Activated CD4-positive, alpha-beta T cell treated with anti-CD3 and anti-CD28 coated beads for 36 hours (primary cell): ENCODE measurements at places on chromosomes 13 and 19. TPM values are rescaled to one million over a fixed set of nuclear protein-coding genes. Genes with fewer than 3 reads are reported as not detected.

DNA sequence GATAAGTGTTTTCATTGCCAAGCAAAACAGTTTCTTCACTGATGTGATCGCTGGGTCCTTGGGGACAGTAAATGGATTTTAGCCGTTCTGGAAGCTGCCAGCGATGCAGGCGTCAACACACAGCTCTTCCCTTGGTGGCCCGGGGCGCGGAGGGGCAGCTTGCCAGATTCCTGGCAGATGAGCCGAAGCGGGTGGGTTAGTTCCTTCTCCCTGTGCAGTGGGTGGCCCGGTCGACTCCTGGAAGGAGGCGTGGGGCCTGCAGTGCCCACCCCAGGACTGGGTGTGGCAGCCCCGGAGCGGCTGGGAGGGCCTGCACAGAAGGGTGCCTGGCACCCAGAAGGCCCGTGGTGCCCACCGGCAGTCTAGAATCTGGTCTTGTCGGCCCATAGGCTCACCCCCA, 69.0 kb downstream of the KDM4B start:
- H3K4me1 ChIP-seq, result no peaks in the 10 kb centered on the region
- peaks cover 2% of the 10 kb centered on the region for H3K36me3 ChIP-seq
- H3K4me3 ChIP-seq, result no peak overlapping the region
- H3K27ac ChIP-seq, result no peak overlapping the region
- no peaks in the 10 kb centered on the region for H3K27me3 ChIP-seq
- DNase-seq, result no peak

DNA sequence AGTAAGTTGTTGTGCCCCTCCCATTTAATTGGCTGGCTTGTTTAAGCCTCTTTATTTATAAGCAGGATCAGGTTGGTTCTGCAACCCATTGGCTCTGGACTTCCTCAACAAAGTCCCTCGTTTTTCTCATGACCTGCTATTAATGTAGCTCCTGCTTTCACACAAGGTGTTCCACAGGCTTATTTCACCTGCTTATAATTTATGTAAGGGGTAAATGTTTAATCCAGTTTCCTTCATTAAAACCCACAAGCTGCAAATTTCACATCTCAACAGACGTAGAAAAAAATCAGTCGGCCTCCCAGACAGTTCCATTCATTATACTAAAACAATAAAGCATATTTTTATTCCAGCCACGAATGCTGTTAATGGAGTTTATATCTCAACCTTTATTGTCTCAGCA, 86.1 kb downstream of the TBC1D4 start:
- H3K36me3 ChIP-seq, result no peaks in the 10 kb centered on the region
- no peak overlapping the region for H3K4me3 ChIP-seq
- no peak for DNase-seq
- H3K4me1 ChIP-seq, result no peaks in the 10 kb centered on the region
- H3K27me3 ChIP-seq, result peaks cover 5% of the 10 kb centered on the region
- no peak overlapping the region for H3K27ac ChIP-seq

- no peak overlapping the region for H3K4me3 ChIP-seq
- no peak for DNase-seq
- H3K36me3 ChIP-seq, result no peaks in the 10 kb centered on the region
- peaks cover 8% of the 10 kb centered on the region for H3K4me1 ChIP-seq
- no peak overlapping the region for H3K27ac ChIP-seq
Observed at GRCh38 chr13:110297011-110297410, 9.9 kb downstream of the COL4A1 start.

GRCh38 chr13:51269039-51269438, 46.8 kb downstream of the FAM124A start:
- no peak overlapping the region for H3K4me3 ChIP-seq
- H3K27me3 ChIP-seq, result no peaks in the 10 kb centered on the region
- no peak overlapping the region for H3K27ac ChIP-seq
- no peaks in the 10 kb centered on the region for H3K36me3 ChIP-seq

DNA sequence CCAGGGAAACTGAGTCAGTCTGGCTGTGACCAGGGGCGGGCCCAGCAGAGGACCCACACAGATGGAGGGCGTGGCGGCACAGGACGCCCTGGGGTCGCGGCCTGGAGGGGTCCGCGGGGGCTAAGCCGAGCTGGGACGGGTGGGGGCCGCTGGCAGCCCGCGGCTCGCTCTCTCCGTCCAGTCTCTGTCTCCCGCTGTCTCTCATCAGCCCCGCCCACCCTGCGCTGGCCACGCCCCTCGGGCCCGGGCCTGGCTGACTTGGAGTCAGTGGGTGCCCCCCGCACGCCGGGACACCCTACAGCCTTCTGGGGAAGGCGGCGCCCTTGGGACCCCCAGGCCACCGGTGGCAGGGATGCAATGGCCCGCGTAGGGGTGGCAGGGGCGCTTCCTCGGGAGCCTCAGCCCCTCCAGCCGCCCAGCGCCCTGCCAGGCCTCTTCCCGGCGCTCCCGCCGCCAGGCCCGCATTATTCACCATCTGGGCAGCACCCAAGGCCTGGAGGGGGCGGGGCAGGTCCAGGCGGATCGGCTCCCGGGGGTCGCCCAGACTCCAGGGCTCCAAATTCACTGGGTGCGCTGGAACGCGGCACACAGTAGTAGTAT, at the start of gene TBXA2R:
TSS of gene TBXA2R (minus strand) at position 186 of the 600 bp plus-strand sequence. CDS start 6,241 bp downstream, outside the sequence.
- H3K36me3 ChIP-seq, result peaks cover 3% of the 10 kb centered on the region
- H3K4me3 ChIP-seq, result peak within 1 kb of the TSS; percentile 26
- no peak within 1 kb of the TSS for H3K27ac ChIP-seq
- H3K27me3 ChIP-seq, result peaks cover 2% of the 10 kb centered on the region
- DNase-seq, result peak; percentile 76

DNA sequence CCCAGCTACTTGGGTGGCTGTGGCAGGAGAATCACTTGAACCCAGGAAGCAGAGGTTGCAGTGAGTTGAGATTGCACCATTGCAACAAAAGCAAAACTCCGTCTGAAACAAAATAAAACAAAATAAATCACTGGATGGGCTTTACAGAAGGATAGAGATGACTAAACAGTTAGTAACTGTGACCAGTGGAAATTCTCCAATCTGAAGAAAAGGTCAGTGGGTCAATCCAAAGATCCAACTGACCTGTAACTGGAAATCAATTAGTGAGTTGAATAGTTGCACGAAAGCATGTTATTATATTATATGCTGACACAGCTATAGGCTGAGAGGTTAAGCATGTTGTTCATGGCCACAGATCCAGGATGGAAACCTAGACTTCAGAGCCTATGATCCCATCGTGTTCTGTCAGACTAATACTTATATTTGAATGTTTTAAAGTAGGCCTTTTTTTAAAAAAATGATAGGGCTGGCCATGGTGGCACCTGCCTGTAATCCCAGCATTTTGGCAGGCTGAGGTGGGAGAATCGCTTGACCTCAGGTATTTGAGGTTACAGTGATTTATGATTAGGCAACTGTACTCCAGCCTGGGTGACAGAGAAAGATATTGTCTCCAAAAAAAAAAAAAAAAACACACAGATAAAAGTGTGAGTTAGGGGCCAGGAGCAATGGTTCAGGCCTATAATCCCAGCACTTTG, 1.4 kb downstream of the ECH1 start:
- peaks cover 34% of the 10 kb centered on the region for H3K36me3 ChIP-seq
- DNase-seq, result no peak
- peak overlapping the region; percentile 87 for H3K4me3 ChIP-seq
- peaks cover 25% of the 10 kb centered on the region for H3K4me1 ChIP-seq
- peak overlapping the region; percentile 83 for H3K27ac ChIP-seq

- DNase-seq, result no peak
- H3K36me3 ChIP-seq, result peaks cover 35% of the 10 kb centered on the region
- H3K4me1 ChIP-seq, result peaks cover 16% of the 10 kb centered on the region
- H3K27me3 ChIP-seq, result no peaks in the 10 kb centered on the region
- no peak overlapping the region for H3K4me3 ChIP-seq
Observed at GRCh38 chr19:7932276-7932929, 6.5 kb upstream of the CTXN1 start.

DNA sequence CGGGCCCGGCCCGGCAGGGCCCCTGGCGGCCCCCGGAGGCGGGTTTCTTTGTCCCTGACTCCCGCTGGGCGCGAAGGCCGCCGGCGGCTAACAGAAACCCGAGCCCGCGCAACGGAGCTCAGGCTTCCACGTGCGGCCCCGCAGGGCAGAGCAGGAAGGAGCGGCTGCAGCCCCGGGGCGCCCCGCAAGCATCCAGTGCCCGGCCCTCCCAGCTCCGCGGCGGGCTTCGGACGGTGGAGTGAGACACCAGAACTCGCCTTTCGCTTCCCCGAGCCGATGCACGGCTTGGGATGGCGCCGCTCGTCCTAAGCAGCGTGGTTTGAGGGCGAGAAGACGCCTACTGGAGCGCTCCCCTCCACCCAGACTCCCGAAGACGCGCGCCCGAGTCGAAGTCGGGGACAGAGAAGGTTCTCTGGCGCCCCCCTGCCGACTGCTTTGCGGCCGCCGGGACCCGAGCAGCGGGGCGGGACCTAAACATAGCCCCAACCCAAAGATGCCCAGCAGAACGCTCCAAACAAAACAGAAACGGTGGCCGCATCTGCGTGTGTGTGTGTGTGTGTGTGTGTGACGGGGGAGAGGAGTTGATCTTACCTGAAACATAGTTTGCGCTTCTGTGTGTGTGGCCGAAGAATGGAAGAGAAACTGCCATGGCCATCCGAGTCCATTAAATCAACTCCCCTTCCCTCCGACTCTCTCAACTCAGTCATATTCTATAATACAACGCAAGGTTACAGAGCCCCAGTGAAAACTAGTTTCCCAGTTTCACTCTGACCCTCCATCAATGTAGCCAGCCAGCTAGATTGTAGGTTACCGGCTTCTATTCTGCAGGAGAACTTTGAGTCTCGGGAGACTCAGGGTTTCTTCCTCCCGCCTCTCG, 629 bp upstream of the FGF9 start:
- H3K4me1 ChIP-seq, result peaks cover 40% of the 10 kb centered on the region
- peak overlapping the region; percentile 53 for H3K27ac ChIP-seq
- peaks cover 39% of the 10 kb centered on the region for H3K27me3 ChIP-seq
- DNase-seq, result peak; percentile 73

DNA sequence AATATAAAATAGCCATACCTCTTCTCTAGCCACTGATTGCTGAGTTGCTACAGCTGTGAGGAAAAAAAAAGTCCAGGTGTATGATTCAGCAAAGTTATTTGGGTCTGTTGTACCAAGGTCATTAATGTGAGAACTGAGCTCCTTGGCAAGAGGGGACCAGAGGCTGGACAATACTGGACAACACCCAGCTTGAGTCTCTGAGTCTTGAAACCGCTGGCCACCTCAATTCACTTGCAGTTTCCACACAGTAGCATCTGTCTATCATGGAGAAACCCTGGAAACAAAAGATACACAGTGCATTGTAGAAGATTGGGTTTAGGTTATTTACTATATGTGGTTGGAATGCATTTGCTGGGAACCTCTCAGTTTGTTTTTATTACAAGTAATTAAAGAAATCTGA, 60.4 kb downstream of the WDFY2 start:
- peaks cover 43% of the 10 kb centered on the region for H3K4me1 ChIP-seq
- peaks cover 8% of the 10 kb centered on the region for H3K36me3 ChIP-seq
- DNase-seq, result no peak

- no peak for DNase-seq
- H3K4me1 ChIP-seq, result no peaks in the 10 kb centered on the region
- no peak overlapping the region for H3K4me3 ChIP-seq
- H3K27me3 ChIP-seq, result peaks cover 6% of the 10 kb centered on the region
- no peaks in the 10 kb centered on the region for H3K36me3 ChIP-seq
Observed at GRCh38 chr13:72696579-72696978, 30.9 kb downstream of the MZT1 start.

DNA sequence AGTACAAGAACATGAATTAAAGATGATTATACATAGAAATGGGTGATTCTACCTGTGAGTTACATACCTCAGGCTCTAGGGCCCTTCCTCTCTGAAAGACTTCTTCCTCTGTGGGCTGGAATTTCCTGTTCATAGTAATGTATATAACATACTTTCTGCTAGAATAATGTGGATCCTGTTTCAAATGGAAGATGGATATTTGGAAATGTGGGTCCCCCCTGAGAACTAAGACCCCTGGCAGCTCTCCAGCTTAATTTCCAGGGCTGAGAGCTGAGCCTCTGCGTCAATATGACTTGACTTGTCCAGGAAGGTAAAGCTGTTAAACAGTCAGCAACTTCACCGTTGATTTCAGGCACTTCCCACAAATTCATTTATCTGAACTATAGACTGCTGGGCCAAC, 296.3 kb downstream of the NALCN start:
- no peak overlapping the region for H3K4me3 ChIP-seq
- no peak for DNase-seq
- no peak overlapping the region for H3K27ac ChIP-seq

- no peaks in the 10 kb centered on the region for H3K36me3 ChIP-seq
- H3K4me3 ChIP-seq, result no peak overlapping the region
- H3K27ac ChIP-seq, result no peak overlapping the region
- no peak for DNase-seq
- peaks cover 4% of the 10 kb centered on the region for H3K4me1 ChIP-seq
- H3K27me3 ChIP-seq, result peaks cover 29% of the 10 kb centered on the region
Observed at GRCh38 chr19:11274533-11275086, 12.3 kb upstream of the DOCK6 start.

GRCh38 chr19:13756210-13756609, 8.1 kb upstream of the MRI1 start:
- H3K4me3 ChIP-seq, result no peak overlapping the region
- no peaks in the 10 kb centered on the region for H3K27me3 ChIP-seq
- no peak overlapping the region for H3K27ac ChIP-seq
- H3K4me1 ChIP-seq, result peaks cover 7% of the 10 kb centered on the region
- peaks cover 35% of the 10 kb centered on the region for H3K36me3 ChIP-seq

DNA sequence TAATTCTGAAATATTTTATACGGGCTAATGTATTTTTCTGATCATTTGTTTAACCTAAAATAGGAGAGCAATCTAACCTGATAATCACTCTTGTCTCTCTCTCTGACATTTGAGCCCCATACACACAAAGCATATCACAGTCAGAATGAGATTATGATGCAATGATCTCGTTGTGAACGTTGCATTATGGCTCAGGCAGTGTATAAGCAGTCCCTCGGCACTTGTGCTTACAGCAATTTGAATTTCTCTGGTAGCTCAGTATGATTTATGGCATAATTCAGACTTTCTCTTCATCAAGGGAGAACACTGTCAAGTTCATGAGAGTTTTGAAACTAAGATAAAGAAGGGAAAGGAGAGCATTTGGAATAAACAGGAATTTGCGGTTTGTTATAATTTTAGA, 256.1 kb downstream of the DACH1 start:
- peak; percentile 8 for DNase-seq
- H3K4me1 ChIP-seq, result peaks cover 9% of the 10 kb centered on the region
- peak overlapping the region; percentile 86 for H3K27ac ChIP-seq
- H3K36me3 ChIP-seq, result no peaks in the 10 kb centered on the region
- H3K27me3 ChIP-seq, result peaks cover 1% of the 10 kb centered on the region

DNA sequence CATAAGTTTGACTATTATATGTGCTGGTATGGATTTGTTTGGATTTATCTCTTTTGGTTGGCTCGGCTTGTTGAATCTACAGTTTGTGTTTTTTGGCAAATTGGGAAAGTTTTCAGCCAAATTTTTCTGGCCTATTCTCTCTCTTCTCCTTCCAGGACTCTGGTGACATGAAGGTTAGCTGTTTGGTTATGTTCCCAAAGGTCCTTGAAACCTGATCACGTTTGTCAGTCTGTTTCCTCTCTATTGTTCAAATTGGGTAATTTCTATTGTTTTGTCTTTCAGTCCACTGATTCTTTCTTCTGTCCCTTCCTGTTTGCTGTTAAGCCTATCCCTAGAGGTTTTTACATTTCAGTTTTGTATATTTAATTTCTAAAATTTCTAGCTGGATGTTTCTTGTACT, 81.5 kb upstream of the SHISA2 start:
- H3K27me3 ChIP-seq, result peaks cover 9% of the 10 kb centered on the region
- DNase-seq, result no peak
- no peak overlapping the region for H3K4me3 ChIP-seq
- H3K36me3 ChIP-seq, result no peaks in the 10 kb centered on the region

GRCh38 chr19:308471-309205, 17.4 kb upstream of the PLPP2 start:
- DNase-seq, result no peak
- H3K27ac ChIP-seq, result no peak overlapping the region
- H3K4me1 ChIP-seq, result no peaks in the 10 kb centered on the region
- H3K4me3 ChIP-seq, result no peak overlapping the region

The HAUS5 gene
- 41.0 TPM for total RNA-seq

The PIK3R2 gene
- 20.2 TPM for total RNA-seq

The UBA52 gene
- 2,296 TPM for total RNA-seq

The NFIX gene
- total RNA-seq, result 4.8 TPM

The MISP gene
- 0.07 TPM for total RNA-seq
